ENCODE measurements at places on chromosomes 2 and 18.

DNA sequence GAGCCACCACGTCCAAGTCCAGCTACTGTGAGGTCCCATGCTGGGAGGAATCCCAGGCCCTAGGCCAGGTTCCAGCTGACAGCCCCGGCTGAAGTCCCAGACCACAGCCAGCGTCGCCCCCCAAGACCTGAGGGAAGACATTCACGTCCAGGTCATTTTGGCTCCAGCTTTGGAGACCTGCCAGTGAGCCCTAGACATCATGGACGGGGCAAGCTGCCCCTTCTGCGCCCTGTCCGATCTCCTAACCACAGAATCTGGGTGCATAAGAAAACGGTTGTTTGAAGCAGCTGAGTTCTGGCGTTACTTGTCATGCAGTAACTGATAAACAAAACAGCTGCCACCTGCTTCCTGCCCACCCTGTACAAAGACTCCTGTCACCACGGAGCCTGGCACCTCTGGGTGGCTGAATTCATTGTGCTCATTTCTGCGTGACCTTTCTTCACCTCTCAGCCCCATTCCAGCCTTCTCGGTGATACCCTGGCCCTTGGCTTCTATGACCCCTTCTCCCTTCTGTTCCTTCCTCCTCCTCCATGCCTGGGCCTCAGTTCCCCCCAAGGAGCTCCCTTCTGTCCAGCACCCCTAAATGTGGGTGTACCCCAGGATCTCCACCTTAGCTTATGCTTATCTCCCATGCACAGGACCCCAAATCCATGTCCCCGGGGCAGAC, 72.6 kb upstream of the SMAD7 start:
- DNase-seq = no peak

GRCh38 chr18:63787673-63788072, 12.5 kb downstream of the SERPINB7 start:
- DNase-seq = no peak

- no peak for DNase-seq
Observed at GRCh38 chr2:212626371-212626918, 87.8 kb upstream of the ERBB4 start.

DNA sequence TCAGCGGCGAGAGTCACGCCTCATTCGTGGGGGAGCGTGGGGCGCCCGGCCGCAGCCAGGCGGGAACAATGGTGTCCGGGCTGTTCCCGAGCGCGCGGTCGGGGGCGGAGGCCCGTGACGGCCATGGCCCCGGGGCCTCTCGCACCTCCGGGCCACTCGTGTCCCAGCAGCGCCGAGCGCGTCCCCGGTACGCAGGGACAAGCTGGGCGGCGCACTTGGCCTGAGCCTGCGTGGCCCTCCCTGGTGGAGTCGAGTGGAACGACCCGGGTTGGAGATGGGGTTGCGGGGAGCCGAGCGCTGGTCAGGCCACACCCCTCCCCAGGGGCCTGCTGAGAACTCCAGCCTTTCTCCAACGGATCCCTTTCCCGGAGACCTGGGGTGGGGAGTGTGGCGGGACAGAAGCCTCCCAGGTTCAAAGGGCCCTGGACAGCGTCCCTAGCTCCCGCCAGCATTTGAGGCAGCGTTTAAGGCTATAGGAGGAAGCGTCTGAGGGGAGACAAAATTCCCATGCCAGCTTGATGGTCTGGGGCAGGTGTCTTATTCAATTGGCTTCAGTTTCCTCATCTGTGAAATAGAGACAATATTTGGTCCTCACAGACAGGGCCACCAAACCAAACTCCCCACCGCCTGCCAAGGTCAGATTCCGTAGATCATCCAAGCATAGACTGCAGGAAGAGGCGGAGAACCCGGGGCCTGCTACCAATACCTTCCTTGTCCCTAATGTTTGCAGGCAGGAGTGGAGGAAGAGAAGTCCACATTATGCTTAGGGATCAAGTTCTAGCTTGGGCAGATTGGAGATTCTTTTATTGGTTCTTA, 553 bp downstream of the CNDP2 start:
- peak; percentile 13 for DNase-seq

GRCh38 chr2:183349091-183349490, 224.8 kb downstream of the NUP35 start:
- DNase-seq = no peak

- DNase-seq = no peak
Observed at GRCh38 chr2:100745604-100746003, 74.3 kb upstream of the NPAS2 start.

DNA sequence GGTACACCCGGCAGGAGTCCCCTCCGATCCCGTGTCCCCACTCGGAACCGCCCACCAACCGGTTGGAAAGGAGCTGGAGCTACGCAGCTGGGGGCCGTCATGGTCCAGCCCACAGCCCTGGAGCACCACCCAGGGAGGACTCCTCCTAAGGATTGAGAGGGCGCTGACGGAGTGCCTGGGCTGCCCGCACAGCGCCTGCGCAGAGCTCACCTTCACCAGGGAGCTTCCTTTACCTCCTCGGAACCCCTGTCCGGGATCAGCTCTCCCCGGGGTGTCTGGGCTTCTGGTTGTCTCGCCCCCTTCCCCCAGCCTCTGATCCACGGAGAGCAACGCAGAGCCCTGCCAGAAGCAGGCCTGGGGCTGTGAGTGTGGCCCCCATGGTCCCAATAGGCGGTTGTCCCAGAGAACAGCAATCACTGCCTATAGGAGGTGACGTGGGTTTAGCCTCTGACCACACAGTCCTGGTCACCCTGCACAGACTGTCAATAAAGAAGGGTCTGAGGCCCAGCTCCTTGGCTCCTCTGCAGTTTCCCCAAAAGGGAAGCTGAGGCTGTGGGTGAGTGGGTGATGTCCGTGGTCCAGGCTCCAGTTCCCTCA, 14.6 kb downstream of the ALPG start:
- DNase-seq = no peak

- DNase-seq = no peak
Observed at GRCh38 chr2:19881221-19881907, 20.4 kb downstream of the TTC32 start.

- no peak for DNase-seq
Observed at GRCh38 chr18:28657961-28658360, 481.0 kb upstream of the CDH2 start.

DNA sequence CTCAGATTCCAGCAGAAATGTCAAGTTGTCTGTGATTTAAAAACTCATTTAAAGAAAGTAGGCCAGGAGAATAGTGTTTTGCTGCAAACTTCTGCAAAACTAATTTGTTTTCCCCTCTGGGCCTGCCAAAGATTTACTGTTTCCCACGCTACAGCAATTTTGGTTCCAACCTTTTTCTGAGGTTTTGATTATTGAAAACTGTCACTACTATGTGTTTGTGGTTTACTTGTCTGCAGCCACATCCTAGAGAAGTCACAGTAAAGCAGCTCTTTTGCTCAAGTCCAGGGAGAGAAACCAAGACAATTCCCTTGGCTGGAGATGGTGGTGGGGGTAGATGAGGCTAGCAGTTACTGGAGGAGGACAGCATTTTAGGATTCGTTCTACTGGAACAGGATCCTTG, 12.8 kb downstream of the IL1R2 start:
- DNase-seq = no peak

DNA sequence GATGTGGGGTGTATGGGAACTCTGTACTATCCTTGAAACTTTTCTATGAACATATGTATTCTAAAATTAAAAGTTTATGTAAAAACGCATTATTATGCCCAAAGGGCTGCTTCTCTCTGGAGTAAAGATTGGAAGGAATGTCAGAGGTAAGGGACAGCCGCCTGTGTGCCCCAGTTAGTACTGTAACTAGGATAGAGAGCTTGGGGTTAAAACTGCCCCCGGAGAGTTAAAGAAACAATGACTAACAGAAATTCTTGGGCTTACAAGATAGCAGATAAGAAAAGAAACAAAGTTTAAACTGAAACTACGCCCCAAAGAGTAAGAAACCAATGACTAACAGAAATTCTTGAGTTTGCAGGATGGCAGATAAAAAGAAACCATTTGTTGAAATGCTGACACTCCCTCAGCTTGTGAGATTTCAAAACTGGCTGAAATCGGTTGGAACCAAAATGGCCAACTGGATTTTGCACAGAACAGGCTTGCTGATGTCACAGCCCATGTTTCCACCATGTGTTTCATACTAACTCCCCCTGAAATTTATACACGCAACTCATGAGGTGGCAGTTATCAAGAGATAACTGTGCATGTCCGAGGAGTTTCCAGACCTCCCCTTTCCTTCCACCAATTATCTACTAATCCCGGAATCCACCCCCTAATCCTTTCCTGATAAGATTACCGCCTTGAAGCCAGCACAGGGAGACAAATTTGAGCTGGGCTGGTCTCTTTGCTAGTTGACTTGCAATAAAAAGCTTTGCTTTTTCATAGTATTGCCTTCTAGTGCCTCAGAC, 8.7 kb upstream of the TXNDC2 start:
- DNase-seq = no peak

- DNase-seq = no peak
Observed at GRCh38 chr2:142920571-142920970, 43.1 kb downstream of the KYNU start.

DNA sequence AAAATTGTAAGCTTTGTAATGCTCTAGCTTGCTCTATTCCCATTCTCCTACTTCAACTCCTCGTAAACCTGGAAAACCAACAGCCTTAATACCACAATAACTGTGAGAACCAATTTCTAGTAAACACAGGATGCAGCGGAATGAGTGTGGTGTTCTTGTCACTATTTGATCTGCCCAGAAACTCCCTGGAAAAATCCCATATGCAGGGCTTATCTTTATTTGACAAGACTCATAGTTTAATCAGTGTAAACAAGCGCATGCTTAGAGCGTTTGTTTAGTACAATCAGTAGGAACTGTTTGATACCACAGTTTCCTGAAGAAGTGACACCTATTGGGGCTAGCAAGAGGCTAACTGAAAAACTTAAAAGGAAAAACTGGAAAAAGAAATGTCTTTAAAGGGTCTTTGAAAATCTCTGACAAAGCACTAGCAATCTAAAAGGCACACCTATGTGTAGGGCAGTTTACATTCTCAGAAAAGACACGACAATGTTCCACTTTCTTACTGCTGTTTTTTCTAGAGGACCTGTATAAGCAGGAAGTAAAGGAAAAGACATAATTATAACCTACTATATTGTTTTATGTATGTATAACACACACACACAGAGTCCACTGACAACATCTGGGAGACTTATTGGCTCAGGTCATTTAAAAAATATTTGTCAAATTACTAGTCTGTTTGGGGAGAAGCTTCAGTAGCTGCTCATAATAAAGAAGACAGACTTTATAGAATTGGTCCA, 241.4 kb upstream of the KLHL14 start:
- no peak for DNase-seq

DNA sequence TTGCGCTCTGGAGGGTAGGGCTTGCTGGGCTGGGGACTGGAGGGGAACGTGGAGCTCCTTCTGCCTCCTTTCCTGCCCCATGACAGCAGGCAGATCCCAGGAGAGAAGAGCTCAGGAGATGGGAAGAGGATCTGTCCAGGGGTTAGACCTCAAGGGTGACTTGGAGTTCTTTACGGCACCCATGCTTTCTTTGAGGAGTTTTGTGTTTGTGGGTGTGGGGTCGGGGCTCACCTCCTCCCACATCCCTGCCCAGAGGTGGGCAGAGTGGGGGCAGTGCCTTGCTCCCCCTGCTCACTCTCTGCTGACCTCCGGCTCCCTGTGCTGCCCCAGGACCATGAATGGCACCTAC, 4.3 kb downstream of the GPR35 start:
- no peak for DNase-seq

GRCh38 chr2:145050134-145050533, 530.2 kb upstream of the ZEB2 start:
- no peak for DNase-seq
